ENCODE measurements at places on chromosomes 7 and 10.

GRCh38 chr10:16182688-16183087 is 254.1 kb upstream of the PTER start:
- no peak for DNase-seq

DNA sequence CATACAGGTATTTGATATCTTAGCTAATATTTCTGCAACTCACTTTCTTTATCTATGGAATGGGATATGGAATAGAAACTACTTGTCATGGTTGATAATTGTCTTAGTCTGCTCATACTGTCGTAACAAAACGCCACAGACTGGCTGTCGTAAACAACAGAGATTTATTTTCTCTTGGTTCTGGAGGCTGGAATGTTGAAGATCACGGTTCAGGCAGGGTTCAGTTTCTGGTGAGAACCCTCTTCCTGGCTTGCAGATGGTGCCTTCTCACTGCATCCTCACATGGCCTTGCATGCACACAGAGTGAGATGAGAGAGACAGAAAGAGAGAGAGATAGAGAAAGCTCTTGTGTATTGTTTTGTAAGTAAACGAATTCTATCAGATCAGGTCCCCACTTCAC is 332.7 kb upstream of the MAGI2 start:
- DNase-seq: no peak

GRCh38 chr10:88027570-88027969 is 164.1 kb downstream of the PTEN start:
- DNase-seq: no peak

DNA sequence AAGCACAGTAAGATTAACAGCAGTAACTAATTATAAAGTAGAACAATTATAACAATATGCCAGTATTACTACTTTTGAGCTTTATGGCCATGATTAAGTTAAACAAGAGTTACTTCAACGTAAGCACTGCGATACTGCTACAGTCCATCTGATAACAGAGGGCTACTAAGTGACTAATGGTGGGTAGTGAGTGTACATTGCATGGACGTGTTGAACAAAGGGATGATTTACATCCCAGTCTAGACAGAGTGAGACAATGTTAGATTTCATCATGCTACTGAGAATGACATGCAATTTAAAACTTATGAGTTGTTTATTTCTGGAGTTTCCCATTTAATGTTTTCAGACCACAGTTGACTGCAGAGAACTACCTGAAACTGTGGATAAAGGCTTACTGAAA is 45.6 kb downstream of the TPST1 start:
- no peak for DNase-seq

DNA sequence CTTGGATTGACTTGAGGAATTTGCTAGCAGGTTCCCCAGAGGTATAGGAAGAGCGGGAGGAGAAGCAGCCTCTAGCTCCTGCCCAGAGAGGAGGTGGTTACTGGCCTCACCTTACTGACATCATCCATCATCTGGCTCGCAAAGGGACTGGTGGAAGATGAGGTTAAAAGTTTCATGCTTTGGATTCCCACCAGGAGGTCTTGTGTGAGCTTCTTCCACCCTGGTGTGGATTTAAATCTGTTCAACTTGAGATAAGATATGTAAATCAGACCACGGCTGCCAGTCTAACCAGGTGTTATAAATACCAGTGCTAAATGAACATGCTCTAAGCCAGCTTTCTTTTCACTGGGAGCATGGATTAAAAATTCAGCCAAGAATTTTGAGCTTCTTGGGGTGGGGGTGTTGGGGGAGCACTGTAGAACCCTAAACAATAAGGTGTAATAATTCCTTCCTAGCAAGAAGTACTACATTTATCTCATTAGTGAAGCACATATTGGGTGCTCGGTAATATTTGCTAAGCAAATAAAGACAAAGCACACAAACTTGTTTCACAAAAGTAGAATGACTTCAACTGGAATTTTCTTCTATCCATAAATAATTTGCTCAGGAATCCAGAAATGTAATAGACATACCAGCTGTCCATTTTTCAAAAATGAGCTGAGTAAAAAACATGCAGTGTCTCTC is 7.8 kb downstream of the PROSER2 start:
- DNase-seq: no peak

DNA sequence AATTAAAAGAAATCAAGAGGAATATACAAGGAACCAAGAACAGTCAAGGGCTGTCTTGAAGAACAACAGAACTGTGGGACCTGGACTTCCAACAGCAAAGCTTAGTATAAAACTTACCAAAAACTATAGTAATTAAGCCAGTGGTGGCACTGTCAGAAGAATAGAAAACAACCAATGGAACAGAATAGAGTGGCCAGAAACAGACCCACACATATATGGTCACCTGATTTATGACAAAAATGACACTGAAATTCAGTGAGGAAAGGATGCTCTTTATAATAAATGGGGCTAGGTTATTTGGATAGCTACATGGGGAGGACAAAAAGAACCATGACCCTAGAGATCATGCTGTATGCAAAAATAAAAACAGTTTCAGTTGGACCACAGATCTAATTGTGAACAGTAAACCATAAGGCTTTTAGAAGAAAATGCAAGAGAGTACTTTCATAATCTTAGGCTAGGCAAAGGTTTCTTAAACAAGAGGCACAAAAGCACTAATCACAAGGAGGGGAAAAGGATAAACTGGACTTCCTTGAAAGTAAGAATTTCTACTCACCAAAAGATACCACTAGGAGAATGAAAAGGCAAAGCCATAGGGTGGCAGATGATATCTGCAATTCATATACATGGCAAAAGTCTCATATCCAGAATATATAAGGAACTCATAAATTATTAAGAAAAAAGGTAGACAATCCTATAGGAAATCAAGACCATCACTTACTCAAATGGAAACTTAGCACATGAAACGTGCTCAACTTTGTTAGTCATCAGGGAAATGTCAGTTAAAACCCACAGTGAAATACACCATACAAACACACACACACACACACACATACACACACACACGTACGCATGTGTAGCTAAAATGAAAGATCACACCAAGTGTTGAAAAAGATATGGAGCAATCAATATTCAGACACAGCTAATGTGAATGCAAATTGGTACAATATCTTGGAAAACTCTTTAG is 20.8 kb downstream of the HYCC1 start:
- no peak for DNase-seq

GRCh38 chr7:98049034-98049433 is 57.6 kb upstream of the LMTK2 start:
- DNase-seq: no peak

GRCh38 chr7:9125246-9125645 is 691.8 kb downstream of the NXPH1 start:
- no peak for DNase-seq

GRCh38 chr7:144531181-144531580 is 127.7 kb upstream of the NOBOX start:
- DNase-seq: no peak

DNA sequence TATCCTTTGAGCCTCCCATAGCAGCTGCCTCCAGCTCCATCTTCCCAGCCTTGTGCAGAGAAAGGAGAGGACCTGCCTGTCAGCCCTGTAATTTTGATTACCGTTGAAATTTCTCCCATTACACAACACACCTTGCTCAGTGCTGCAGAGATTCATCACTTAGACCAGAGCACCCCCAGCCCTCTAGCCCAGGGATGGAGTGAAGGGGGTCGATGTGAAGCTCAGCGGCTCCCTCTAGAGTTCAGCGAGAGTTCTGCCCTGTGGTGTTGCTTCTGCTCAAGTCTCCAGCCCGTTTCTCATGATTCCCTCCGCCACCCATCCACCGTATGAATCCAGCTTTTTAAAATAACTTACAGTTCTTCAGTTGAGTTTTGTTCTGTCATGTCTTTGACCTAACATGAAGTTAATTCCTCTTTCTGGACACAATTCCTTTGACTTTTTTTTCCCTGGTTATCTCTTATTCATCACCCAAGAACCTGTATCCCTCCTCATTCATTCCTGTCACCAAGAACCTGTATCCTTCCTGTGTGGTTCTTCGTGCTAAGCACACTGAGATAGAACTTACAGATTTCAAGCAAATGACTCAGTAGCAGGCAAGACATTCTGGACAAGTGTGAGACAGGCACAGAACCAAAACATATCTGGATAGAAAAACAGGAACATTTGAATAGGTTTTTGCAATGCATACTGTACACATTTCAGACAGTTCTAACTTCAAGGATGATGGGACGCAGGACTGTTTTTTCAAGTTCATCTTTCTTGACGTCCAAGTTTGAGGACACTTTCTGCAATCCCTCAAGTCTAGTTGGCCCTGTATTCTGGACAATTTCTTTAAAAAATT is 35.0 kb upstream of the ZNF32 start:
- DNase-seq: no peak
